ENCODE measurements at places on chromosomes 3 and 15.

GRCh38 chr3:46693892-46694226, 380 bp upstream of the ALS2CL start:
- DNase-seq: no peak

GRCh38 chr3:108953210-108953609, 469 bp downstream of the GUCA1C start:
- DNase-seq: no peak

- no peak for DNase-seq
These were observed 232.6 kb downstream of the MEX3B start for GRCh38 chr15:81813215-81813614.

GRCh38 chr3:43181202-43181821, 75.4 kb upstream of the POMGNT2 start:
- no peak for DNase-seq

DNA sequence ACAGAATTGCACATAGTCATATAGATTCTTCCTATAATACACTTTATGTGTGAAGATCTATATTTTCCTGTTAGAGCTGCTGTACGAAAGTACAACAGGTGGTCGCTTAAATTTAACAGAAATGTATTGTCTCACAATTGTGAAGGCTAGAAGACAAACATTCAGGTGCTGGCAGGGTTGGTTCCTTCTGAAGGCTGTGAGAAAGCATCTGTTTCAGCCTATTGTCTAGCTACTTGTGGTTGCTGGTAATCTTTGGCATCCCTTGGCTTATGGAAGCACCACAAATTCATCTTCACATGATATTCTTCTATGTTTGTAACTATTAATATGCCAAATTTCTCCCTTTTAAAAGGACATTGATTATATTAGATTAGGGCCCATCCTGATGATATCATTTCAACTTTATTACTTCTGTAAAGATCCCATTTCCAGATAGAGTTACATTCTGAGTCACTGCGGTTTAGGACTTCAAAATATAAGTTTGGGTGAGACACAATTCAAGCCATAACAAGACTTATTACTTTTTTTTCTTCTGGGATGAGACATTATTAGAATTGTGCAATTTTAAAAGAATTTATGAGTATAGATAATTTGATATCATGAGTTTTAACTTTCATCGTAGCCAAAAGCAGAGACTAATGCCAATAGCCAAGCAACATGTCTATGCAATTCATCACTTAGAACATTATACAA, 248.1 kb upstream of the BCHE start:
- no peak for DNase-seq
